ENCODE measurements at places on chromosomes 1 and 21.
A peak's percentile ranks its signal among the peaks of the same experiment; 100 is the strongest.

DNA sequence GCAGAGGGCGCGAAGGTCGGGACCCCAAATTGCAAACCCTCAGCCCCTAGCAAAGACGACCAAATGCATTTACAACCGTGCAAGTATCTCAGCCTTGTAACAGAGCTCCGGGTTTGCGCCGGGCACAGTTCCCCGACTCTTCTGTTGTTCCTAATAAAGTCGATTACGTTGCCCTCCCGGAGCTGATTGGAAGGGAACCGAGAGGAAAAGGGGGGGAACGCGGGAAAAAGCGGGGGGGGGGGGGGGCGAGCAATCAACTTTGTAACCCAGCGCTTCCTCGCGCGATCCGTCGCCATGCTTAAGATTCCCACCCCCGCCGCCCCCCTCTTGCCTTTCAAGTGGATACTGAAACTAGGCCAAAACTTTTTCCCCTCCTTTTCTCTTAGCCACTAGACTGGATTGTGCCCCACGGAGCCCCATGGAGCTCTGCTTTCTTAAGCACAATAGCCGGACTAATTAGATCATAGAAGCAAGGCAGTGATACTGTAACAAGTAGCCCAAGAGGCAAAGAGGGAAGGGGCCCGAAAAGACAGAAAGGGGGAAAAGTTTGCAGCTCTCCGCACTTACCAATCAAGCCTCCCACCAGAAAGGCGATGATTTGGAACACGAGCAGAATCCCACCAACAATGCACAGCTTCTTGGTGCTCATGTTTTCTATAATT lies 565 bp downstream of the WLS start:
- DNase-seq: no peak

GRCh38 chr1:20696397-20697333 lies 21.1 kb downstream of the KIF17 start:
- DNase-seq: peak; percentile 76

DNA sequence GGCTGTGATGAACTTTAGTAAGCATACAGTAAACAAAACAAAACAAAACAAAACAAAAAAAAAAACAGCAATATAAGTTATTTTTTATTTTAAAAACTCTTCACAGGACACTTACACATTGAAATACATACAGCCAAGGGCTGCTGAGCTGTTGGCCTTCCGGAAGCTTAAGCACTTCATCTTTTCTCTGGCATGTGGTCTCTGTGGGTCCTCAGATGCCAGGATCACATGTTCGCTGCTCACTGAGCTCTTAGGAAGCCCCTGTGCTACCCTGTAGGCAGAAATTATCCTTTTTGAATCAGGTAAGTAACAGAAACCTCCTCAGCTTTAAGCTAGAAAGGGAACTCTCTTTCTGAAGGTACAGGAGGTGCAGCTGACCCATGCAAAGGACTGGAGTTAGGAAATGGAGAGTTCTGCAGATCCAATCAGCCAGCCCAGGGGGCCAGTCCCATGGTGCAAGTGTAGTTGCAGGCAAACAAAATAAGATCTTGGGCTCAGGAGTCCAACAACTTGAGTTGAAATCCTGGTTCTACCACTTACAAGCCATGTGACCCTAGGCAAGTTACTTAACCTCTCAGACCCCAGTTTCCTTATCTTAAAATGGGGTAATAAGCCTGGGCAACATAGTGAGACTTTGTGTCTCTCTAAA lies 22.4 kb upstream of the MED18 start:
- no peak for DNase-seq

DNA sequence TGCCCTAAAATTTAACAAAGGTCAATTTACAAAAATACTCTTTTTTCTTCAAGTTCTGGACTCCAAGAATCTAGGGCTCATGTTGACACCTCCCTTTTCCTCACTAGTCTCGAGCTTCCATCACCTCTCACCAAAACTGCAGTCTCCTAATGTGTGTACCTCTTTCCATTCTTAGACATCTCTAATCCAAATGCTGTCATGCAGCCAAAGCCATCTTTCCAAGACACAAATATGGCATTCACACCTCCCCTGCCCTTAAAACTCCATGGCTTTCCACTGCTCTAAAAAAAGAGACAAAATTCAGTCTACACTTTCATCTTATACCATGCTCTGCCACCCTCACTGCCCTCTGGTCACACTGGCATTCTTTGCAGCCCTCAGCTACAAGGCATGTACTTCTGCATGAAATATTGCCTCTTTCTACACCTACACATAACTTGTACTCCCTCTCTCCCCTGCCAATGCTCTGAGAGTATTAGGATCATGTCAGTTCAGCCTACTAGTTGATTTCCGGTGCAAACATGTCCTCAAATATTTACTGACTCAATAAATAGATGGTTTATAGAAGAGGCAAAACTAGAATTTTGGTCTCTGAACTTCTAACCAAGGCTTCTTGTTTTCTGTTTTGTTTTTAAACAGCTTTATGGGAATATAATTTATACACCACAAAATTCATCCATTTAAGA lies 26.9 kb downstream of the ADSS2 start:
- no peak for DNase-seq

- no peak for DNase-seq
Observed at GRCh38 chr21:44428281-44428960, 26.9 kb upstream of the LRRC3 start.

DNA sequence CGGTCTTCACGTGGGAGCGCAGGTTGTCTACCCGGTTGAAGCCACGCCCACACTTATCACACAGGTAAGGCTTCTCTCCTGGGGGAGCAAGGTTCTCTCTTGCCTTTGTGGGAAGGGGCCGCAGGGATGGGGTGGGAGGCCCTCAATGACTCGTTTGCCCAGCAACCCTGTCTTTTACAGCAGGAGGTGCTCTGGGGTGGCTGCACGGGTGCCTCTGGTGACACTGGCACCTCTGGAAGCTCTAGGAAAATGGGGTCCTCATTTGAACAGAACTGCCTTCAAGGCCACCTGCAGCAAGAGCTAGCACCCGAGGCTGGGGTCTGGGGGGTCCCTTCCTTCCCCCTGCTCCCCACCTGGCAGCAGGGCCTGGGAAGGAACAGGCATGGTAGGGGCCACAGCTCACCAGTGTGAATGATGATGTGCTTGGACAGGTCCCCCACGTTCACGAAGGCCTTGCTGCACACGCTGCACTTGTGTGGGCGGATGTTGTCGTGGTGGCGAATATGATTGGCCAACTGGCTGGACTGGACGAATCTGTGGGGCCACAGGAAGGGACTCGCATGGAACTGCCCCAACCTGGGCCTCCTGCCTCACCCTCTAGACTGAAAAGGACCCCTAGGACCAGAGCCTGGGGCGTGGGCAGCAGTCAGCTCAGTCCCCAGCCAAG lies 33.1 kb downstream of the ZBTB17 start:
- no peak for DNase-seq

- no peak for DNase-seq
Observed at GRCh38 chr1:50796272-50796671, 163.8 kb downstream of the FAF1 start.

GRCh38 chr1:147600119-147601111 lies 59.1 kb downstream of the BCL9 start:
- no peak for DNase-seq

GRCh38 chr1:176692988-176693696 lies 230.2 kb downstream of the PAPPA2 start:
- no peak for DNase-seq

- DNase-seq: no peak
Observed at GRCh38 chr21:43619856-43620255, 39.4 kb downstream of the HSF2BP start.

DNA sequence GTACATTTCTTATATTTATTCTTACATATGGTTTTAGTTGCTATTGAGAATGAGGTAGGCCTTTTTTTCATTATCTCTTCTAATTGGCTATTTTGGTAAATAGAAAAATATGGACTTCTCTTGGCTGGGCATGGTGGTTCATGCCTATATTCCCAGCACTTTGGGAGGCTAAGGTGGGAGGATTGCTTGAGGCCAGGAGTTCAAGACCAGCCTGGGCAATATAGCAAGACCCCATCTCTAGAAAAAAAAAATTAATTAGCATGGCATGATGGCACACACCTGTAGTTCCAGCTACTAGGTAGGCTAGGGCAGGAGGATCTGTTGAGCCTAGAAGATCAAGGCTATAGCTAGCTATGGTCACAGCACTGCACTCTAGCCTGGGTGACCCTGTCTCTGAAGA lies 3.2 kb downstream of the ZNF684 start:
- DNase-seq: no peak

GRCh38 chr1:15803380-15803779 lies 4.1 kb downstream of the UQCRHL start:
- DNase-seq: no peak

- no peak for DNase-seq
Observed at GRCh38 chr1:210070531-210070930, 132.5 kb downstream of the SYT14 start.

GRCh38 chr1:173082913-173083312 lies 32.2 kb upstream of the TNFSF18 start:
- DNase-seq: no peak

DNA sequence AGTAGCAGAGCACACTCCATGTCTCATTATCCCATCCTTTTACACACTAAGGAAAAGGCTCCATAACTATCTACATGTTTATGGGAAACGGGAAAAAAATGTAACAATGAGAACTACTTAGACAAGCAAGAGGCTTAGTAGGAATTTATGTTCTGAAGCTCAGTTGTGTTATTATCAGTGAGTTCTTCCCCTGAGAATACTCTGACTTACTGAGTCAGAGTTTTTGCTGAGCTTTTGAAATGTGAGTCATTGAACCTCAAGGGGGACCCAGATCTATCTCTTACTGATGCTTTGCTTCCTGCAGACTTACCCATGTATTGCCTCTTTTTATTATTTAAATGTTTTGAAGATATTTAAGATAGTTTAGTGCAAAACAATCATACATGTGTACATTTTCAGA lies 20.1 kb downstream of the CFHR5 start:
- DNase-seq: no peak

- DNase-seq: no peak
Observed at GRCh38 chr1:222940906-222941305, 126.1 kb downstream of the DISP1 start.

GRCh38 chr1:209435654-209436566 lies 147.6 kb upstream of the CAMK1G start:
- DNase-seq: no peak

DNA sequence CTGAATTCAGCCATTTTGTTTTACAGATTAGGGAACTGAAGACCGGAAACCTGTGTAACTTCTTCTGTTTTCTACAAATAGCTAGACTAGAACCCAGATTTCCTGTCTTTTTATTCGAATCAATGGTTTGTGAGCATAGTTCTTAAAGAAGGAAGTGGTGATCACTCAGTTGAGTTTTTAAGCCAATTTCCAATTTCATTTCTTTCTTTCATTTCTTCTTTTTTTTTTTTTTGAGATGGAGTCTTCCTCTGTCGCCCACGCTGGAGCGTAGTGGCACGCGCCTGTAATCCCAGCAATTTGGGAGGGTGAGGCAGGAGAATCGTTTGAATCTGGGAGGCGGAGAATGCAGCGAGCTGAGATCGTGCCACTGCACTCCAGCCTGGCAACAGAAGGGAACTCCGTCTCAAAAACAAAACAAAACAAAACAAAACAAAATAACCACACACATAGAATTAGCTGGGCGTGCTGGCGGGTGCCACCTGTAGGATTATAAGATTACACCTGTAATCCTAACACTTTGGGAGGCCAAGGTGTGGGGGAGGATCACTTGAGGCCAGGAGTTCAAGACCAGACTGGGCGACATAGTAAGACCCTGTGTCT lies 3.0 kb upstream of the MDM4 start:
- DNase-seq: no peak

DNA sequence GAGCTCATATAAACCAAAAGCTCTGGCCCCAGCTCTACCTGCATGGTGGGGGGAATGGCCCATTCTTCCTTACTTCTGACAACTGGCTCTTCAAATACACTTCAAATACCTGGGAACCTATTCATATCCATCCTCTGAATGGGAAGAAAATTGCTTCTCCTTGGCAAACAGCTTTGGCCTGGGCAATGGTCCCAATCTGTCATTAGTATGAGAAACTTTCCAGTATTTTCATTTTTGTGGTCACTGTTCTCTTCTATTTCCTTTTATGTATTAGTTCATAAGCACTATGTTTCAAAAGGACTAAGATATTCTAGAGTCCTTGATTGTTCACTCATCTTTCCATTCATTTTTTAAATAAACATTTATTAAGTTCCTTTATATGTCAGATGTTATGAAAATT lies 5.2 kb upstream of the HSD3B2 start:
- DNase-seq: no peak

DNA sequence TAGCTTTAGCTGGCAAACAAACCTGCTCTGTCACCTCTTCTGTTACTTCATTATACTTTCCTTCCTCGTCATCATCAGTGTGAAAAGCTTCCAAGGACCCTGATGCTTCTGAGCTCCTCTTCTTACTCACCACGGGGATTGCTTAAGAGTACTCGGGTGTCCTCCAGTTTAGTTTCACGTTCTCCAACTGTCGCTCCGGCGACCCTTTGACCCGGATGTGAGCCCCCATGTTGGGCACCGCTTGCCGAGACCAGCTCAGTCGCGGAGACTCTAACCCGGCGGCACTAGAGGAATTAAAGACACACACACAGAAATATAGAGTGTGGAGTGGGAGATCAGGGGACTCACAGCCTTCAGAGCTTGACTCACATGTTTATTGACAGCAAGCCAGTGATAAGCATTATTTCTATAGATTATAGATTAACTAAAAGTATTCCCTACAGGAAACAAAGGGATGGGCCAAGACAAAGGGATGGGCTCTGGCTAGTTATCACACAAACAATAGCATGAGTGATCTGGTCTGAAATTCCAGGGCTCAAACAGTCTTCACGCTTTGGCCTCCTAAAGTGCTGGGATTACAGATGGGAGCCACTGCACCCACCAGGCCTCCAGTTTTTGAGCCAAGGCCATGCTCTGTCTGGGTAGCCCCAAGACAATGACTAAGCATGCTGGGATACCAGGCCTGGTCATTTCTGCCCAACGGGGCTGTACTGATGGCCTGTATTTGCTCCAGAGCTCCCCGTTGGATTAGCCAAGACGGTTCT lies 30.1 kb upstream of the ENO1 start:
- no peak for DNase-seq

- no peak for DNase-seq
Observed at GRCh38 chr1:245133995-245134715, 20.6 kb upstream of the KIF26B start.

- DNase-seq: no peak
Observed at GRCh38 chr1:10306435-10306834, 92.4 kb upstream of the PGD start.

Data from BJ (cell line).